ENCODE measurements at places on chromosomes 4 and X. TPM values are rescaled to one million over a fixed set of nuclear protein-coding genes. Genes with fewer than 3 reads are reported as not detected.

GRCh38 chr4:106695501-106696262 is 327.1 kb upstream of the GIMD1 start:
- no peak for DNase-seq

GRCh38 chrX:38163193-38163592 is 57.5 kb downstream of the SRPX start:
- no peak for DNase-seq

GRCh38 chr4:185764876-185765275 is 47.1 kb downstream of the SORBS2 start:
- no peak for DNase-seq

DNA sequence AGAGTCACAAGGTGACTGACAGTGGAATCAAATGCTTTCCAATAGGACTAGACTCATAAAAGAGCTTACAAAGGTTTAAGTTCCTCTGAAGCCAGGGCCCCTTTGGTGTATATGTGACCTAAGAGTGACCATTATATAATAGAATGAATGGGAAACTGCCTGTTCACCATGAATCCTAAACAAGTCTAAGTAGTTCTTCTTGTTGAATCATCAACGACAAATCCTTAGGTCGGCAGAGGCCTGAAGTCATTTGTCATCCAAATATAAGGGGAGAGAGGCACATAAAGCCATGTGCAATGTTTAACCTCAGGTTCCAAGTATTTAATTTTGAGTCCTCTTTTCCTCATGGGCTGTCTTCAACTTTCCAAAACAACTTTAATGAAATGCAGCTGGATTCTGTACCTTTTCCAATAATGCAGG is 122.4 kb downstream of the RASL11B start:
- DNase-seq: no peak

DNA sequence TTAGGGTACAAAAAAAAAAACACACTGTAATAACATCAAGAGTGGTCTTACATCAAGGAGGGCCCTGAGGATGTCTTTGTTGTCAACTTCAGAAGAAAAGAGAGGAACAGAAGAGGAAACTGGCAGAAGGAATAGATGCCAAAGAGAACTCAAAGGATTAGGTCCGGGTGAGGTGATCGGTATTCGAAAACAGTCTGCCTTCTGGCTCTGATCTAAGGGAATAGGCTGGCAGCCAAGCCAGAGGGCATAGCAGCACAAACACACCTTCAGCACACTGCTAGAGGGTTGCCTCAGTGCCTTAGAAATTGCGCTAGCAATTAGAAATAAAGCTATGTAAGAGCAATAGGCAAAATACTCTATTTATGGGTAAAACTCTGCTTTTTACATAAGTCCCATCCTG is 91.4 kb upstream of the TTC29 start:
- DNase-seq: no peak

GRCh38 chr4:76982638-76983584 is 33.4 kb downstream of the SEPTIN11 start:
- no peak for DNase-seq

DNA sequence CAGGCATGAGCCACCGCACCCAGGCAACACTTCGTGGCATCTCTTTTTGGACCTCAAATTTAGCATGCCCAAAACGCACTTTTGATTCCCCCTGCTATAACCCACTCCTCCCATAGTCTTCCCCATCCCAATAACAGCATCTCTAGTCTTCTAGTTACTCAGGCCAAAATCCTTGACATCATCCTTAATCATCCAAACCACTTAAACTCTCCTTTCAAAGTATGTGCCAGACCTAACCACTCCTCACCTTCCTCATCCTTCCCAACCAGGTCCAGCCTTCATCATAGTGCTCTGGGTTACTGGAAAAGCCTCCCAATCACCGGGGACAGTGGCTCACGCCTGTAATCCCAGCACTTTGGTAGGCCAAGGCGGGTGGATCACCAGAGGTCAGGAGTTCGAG is 41.9 kb downstream of the AFAP1 start:
- DNase-seq: no peak

- DNase-seq: peak; percentile 47
These were observed at the start of gene PLXNA3 for GRCh38 chrX:154458116-154458953. TSS of gene PLXNA3 (plus strand) at chrX:154458281. CDS start at chrX:154460184, 1,903 bp downstream.

DNA sequence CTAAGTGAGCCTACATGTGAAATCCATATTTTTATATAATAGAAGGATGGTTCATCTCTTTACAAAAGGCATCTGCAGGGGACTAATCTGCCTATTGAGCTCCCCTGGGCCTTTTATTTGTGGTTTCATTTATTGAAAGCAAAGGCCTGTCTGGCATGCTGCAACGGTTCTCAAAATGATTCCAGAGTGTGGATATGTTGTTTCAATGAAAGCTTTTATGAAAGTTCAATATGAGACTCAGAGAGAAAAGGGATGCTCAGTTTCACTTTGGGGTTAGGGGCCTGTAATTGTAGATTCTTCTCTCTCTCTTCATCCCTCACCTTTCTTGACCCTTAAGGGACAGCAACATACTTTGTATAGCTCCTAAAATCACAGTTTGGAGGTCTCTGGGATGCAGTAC is 204.2 kb upstream of the CASK start:
- DNase-seq: no peak

DNA sequence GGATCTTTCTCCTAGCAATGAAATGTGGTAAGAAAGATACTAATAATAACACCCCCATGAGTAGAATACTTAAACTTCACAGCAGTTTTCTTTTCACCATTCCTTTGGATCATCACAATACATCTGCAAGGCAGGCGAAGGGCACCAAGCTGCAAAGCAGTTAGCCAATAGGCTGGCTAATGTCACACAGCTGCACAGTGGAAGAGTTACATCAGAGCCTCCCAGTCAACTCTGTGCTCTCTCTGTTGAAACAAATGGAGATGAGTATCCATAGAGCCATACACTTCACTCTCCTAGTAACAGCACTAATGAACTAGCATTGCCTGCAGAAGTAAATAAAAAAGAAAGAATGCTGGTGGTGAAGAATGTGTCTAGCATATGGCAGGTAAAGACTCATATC is 139.0 kb downstream of the ATG4A start:
- DNase-seq: no peak

DNA sequence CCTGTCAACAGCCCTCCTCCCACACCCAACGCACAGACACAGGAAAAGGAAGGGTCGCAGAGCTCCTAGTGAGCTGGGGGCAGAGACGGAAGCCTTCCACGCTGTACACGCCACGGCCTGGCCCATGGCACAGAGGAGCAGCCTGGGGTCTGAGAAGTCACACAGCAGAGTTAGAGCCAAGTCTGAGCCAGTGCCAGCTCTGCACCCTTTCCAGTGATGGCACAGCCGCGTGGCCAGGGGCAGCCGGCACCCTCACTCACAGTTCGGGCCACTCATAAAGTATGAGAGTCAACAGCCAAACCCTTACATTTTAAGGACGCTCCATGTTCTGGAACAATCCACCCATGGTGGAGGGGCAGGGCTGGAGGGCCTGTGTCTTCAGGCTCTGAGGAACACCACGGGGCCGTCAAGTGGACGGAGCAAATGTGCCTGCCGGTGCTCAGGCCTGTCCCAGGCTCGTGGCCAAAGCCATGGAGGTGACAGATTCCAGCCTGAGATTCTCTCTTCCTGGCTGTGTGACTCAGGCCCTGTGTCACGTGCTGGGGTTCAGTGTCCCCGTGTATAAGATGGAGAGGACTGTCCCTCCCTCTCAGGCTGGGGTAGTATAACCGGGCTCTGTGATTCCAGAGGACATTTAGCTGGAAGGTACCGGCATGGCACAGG is 91.2 kb downstream of the ABLIM2 start:
- DNase-seq: no peak

GRCh38 chr4:107913283-107913899 is 18.0 kb upstream of the CYP2U1 start:
- no peak for DNase-seq

DNA sequence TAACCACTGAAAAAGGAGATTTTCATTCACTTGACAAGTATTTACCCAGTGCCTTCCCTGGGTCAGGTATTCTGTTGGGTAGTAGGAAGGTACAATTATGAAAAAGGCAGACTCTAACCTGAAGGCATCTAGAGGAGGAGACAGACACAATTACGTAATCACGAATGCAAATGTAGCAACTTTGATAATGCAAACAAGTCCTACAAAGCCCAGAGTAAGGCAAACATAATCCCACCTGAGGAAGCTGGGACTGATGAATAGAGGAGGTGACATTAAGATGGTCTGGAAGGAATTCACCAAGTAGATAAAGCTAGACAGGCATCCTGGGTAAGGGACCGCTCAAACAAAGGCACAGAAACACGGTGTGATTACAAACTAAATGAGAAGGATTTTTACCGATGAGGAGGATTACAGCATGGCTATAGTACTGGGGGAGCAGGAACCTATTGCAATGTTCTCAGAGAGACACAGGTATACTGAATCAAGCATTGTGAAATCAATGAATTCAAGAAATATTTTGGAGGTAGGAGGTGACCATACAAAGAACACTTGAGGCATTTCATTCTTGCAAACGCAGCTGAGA is 37.1 kb downstream of the TMEM150C start:
- no peak for DNase-seq

DNA sequence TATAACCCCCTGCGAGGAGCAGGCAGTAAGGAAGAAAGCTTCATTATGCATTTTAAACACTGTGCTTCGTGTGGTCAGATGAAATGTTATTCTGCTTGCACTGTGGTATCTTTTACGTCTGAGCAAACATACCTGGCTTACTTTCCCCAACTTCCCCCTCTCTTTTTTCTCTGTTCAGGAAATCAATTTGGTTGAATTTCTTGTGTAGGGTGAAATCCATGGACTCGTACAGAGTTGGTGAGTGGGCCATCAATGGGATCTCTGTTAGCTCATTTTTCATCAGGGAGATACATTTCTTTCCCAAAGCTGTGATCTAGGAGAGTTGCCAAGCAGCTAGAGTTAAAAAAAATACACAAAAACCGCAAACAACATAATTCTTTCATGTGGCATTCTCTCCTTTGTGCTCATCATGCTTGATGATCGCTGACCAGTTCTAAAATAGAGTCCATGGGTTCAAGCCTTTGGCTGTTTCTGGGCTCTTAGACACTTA is 98.5 kb downstream of the FRAS1 start:
- DNase-seq: no peak

- DNase-seq: peak; percentile 10
These were observed 30.1 kb downstream of the PDHA2 start for GRCh38 chr4:95869961-95870500.

DNA sequence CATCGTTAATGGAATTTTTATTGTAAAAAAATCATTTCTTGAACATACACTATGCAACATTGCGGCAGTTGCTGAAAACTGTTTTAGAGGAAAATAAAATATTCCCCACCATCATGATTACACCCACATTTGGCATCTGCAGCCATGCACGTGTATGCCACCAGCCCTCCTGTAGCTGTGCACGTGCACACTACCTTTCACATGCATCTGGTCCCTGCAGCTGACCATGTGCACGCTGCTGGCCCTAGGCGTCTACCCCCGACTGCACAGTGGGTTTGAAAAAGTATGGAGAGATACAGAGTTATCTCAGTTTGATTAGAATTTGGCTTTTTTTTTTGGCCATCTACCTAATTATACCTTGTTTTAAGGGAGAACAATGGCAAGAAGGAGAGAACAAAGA is 569.8 kb upstream of the IGFBP7 start:
- DNase-seq: no peak

- no peak for DNase-seq
These were observed 911.8 kb downstream of the CENPC start for GRCh38 chr4:66633477-66633876.

DNA sequence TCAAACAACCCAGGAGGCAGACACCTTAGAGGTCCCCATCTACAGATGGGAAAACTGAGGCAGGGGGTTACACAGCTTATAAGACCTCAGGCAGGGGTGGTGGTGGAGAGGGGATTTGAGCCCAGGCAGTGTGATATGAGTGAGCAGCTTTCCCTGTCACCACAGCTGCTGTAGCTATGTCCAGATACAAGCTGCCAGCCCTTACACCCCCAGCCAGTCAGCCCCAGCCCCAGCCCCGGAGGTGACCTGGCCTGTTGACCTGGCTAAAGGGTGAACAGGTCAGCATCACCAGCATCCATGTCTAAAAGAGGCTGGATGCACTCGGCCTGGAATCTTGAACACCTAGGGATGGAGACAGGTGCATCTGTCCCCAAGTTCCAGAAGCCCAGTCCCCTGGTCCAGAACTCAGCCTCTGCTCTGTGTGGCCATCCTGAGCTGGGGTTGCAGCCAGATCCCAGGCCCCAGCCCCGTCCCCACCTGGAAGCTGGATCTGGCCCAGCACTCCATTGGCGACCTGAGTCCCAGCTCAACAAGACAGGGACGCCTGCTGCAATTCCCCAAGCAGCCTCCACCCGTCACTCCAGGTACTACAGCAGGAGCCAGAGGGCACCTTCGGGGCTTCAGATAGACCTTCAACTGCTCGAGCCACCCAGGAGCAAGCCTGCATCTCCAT is 89.5 kb downstream of the JAKMIP1 start:
- DNase-seq: no peak

DNA sequence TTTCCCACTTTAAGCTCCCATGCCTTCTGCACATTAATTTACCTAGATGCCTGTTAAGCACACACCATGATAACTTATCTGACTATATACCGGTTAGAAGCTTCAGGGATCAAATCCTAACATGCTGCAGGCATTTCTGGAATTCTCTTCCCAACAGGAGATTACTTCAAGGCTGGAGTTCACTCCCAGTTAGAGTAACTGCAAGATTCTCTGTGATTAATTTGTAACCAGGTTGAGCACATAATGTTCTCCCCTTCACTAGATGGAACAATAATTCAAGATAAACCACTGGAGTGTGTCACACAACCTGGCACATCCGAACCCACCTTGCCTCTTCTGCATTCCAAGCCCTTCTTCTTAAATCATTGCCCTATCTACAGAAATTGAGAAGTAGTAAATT is 11.8 kb upstream of the UGT2A3 start:
- no peak for DNase-seq

- DNase-seq: peak; percentile 28
These were observed 650.2 kb upstream of the DIPK2B start for GRCh38 chrX:45850775-45851433.

DNA sequence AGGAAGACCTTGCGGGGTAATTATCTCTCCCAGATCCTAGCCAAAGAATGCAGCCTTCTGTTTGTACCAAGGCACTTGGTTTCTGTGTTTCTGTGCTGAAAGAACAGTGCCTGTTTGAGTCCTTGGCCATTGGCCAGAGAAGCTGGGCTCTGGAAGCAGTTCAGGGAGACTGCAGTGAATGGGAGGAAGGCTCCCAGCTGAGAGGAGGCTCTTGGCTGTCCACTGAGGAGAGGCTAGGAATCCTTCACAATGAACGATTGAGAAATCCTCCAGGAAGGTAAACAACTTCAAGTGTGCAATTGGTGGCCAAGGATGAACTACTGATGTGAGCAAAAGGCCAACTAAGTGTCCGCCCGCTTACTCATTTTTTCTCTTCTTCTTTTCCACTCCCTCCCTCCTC is 61.3 kb downstream of the HS3ST1 start:
- DNase-seq: no peak

- no peak for DNase-seq
These were observed 32.5 kb upstream of the TLR2 start for GRCh38 chr4:153651587-153651986.

- DNase-seq: no peak
These were observed 5.2 kb upstream of the EFNB1 start for GRCh38 chrX:68823413-68824151.

Gene PI4K2B
- 14.5 TPM for total RNA-seq

Gene VCX3A
- 0.25 TPM for total RNA-seq

Gene TMEM33
- total RNA-seq: 80.8 TPM

Gene MGARP
- total RNA-seq: 4.6 TPM

Gene SAGE1
- not detected for total RNA-seq

Gene EDA2R
- 11.9 TPM for total RNA-seq

Gene SATL1
- total RNA-seq: 0.22 TPM

Gene GPR82
- not detected for total RNA-seq
